ENCODE measurements at places on chromosomes 7 and 10.
A peak's percentile ranks its signal among the peaks of the same experiment; 100 is the strongest.

- DNase-seq, result no peak
Measured at GRCh38 chr7:27213433-27214238, 13.7 kb upstream of the HOXA13 start.

DNA sequence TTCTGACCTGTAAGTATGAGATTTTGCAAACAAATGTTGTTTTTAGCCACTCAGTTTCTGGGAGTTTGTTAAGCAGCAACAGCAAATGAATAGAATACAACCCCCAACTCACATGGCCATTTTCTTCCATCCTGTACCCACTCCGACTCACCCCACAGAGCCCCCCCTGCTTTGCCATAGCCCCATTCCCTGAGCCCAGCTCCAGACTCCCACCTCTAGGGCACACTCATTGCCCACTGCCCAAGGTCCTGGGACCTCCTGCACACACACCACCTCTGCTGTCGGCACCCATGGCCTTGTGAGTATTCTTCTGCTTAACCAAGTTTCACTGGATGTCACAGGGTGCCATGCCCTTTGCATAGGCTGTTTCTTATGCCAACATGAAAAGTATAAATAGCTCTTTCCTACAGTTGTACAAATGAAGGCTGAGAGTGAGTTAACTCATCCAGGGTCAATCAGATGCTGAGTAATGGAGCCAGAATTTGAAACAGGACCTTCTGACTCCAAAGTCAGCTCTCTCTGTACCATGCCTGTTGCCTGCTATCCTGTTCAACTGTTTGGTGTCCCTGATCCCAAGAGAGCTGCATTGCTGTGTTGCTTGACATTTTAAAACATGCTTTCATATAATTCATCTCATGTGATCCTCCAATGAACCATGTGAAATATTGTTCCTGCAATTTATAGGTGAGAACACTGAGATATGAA lies 367.8 kb upstream of the ZMIZ1 start:
- no peak for DNase-seq

DNA sequence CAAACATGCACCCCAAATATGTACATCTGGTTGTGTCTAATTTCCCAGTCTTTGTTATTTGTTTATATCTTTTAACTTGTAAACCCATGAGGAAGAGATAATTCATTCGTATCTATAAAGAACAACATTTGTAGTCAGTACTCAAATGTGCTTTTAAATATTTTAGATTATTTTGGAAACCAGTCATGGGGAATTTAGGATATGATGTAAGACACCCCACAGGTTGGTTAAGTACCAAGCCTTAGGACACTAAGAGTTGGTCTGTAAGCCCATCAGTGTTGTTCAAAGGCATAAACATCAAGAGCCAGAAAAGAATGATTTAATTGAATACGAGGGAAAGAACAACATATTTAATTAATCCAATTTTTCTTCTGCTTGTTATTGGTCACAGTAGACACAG lies 421.1 kb upstream of the SEMA3C start:
- peak; percentile 18 for DNase-seq

GRCh38 chr10:71467161-71467560 lies 70.4 kb downstream of the CDH23 start:
- DNase-seq, result no peak

DNA sequence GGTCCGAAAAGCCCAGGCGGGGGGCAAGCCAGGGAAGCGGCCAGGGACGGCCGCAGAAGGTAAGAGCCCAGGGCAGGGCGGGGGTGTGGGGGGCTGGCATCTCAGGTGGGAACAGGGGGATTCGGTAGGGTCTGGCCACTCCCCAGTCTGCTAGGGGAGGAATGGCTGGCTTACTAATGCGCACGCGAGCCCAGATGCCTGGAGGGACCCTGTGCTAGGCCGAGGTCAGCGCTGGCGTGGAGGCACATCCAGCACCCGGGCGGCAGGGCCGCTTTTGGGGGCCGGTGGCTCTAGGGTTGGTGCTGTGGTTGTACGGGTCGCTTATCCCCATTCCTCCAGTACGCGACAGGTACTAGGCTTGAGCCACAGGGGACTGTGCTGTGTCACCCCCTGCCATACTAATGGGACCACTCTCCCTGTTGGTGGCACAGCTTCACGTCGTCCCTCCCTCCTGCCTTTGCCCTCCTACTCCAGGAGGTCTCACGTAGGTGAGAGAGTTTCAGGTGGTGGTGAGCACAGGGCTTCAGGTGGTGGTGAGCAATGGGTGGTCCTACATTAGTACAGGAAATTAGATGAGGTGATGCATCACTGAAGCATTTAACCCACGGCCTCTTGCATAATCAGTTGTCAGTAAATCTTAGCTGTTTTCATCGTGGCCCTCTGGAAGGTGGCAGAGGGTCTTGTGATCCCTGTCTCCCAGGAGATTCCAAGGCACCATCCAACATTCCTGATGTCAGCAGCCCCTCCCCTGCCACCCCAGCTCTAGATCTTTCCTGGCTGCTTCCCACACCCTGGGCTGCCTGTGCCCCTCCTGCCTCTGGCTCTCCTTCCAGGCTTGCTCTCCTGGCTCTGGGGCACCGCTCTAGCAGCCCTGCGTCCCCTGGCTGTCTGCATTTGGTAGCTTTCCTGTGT lies 971 bp downstream of the AEBP1 start:
- peak; percentile 76 for DNase-seq

DNA sequence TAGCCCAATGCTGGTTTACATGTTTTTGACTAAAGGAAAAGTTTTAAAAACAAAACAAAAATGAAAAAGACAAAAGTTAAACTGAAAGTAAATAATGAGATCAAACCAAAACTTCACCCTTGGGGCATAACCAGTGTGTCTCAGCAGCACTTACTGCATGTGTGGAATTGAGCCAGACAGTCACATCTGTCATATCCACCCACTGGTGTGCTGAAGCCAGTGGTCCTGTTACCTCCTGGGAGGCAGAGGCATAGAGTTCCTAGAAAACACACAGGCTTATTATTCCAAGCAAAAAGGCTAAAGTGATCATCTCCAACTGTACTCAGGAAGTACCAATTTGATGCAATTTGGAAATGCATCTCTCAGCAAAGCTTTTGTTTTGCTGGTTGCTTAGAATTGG lies 40.4 kb downstream of the ASAH2 start:
- no peak for DNase-seq

DNA sequence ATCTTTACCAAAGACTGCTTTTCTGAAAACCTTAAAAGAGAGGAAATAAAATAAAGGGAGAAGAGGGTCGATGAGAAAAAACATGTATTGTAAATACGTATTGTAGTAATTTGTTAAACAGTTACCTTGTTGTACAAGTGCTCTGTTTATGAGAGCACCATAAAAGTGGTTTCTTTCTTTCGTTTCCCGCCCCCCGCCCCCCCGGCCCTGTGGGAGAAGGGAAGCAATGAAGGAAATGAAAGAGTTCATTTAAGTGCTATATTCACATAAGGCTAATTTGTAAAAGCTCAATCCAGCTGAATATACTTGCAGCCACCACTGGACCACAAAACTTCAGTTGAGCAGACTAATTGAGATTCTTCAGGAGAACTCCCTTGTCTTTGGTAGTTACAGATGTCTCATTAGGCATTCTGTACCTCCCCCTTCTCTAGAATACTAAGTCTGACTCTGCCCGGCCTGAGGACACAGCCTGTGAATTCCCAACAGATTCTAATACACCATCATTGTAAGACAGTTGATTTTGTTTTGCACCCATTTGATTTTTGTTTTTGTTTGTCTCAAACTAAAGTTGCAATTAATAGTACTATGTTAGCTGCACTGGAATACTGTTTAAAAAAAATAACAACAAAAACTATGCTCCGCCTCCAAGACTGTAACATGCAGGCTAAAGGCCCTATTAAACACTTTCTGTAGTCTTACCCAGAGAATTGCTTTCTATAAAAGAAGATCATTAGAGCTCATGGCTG lies 124.9 kb downstream of the ARHGAP12 start:
- no peak for DNase-seq

- no peak for DNase-seq
Measured at GRCh38 chr10:51744235-51745000, 45.0 kb upstream of the CSTF2T start.

DNA sequence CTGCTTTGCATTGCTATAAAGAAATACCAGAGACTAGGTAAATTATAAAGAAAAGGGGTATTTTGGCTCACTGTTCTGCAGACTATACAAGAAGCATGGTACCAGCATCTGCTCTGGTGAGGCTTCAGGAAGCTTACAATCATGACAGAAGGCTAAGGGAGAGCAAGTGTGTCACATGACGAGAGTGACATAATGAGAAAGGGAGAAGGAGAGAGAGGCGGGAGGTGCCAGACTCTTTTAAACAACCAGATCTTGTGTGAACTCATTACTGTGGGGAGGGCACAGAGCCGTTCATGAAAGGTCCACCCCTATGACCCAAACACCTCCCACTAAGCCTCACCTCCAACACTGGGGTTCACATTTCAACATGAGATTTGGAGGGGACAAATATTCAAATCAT lies 59.0 kb upstream of the WNT16 start:
- DNase-seq, result no peak

- no peak for DNase-seq
Measured at GRCh38 chr10:48462482-48463020, 142.3 kb downstream of the ARHGAP22 start.

DNA sequence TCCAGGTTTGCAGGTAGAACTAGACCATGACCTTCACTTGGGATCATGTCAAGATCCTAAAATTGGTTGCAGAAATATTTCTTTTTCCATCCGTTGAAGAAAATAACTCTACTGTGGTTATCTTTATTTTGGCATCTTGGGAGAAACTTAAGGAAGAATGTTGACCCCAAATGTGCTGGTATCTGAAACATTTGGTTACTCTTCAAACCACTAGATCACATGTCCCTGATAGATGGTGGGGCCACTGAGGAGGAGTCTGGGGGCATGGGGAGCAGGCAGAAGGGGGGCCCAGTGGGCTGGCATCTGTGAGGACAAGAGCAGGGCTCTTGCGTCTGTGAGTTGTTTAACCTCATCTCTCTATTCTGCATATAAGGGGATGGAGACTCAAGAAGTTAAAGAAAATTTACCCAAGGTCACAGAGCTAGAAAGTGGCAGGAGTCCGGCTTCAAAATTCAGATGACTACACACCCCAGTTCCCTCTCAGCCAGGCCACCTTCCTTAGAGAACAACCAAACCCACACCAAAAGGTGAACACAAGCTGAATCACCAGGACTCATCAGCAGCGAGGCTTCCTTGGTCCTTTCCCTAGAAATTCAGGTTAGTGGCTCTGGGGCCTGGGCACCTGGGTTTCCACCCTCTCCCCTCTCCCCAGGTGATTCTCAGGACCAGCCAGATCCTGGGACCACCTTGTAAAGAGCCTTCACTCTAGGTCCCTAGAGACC lies 40.6 kb upstream of the SRGN start:
- DNase-seq, result peak; percentile 31

GRCh38 chr7:106332201-106332600 lies 47.4 kb upstream of the NAMPT start:
- DNase-seq, result no peak

- DNase-seq, result no peak
Measured at GRCh38 chr7:108322925-108323832, 133.1 kb downstream of the NRCAM start.

GRCh38 chr7:7737674-7738073 lies 19.3 kb upstream of the RPA3 start:
- no peak for DNase-seq

DNA sequence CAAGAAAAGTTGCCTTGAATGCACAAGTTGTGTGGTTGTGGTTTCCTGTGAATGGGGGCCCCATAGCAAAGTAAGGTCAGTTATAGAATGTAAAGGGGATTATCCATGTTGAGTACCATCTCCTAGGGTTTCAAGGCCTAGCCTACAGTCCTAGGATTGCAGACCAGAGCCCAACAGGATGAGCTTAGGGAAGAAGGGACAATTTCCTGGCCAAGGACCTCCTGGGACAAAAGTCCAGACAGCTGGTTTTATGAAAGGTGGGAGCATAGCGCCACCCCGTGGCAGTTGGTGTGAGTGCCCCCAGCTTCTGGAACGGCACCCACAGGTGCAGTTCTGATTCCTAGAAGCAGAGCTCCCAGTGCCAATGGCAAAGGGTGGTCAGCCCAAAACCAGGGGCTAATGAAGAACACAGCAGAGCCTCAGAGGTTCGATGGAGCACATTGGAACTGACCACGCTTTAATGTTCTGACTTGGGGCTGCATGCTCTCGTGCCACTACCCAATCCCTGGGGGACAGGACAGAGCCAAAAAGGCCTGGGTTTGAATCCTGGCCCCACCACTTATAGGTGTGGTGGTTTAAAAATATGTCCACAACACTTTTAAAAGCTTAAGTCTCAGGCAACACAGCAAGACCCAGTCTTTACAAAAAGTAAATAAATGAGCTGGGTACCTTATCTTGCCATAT lies 25.8 kb upstream of the TMEM120A start:
- peak; percentile 71 for DNase-seq

- no peak for DNase-seq
Measured at GRCh38 chr7:75718390-75719031, 20.2 kb downstream of the HIP1 start.

DNA sequence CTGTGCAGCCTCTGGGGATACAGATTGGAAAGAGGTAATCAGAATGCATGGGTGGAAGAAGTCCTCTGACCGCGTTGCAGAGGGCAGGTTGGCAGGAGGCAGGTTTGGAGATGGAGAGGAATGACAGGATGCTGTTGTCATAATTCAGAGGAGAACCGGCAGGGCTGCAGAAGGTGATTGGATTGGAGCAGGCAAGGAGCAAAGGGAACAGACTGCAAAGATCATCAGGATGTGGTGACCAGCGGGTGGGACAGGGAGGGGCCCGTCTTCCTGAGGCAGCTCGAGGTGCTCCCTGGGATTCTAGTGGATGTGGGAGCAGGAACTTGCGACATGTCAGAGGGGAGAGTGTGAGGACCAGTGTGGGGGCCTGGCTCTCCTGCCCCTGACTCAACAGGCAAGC lies 78.5 kb upstream of the PPIF start:
- DNase-seq, result no peak

DNA sequence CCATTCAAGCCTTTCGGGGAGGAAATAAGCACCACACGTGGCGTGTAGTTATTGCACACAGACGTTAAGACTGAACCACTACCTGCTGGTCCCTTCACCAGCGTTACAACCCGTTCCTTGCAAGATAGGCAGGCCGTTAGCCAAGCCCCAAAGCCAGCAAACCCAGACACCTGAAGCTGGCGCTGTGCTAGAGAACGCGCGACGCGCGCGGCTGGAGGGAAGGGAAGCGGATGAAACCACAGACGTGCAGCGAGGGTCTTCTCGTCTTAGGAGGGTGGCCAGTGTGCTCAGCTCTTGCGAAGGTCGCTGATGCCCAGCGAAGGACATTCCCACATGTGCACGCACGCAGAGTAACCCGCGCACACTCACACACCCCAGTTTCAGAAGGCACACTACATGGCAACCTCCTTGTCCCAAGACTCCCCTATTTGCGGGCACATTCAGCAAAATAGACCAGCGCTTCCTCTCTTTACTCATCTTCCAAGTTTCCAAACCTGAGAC lies 980 bp downstream of the TMEM26 start:
- peak; percentile 13 for DNase-seq

- no peak for DNase-seq
Measured at GRCh38 chr7:136637813-136638212, 230.6 kb upstream of the CHRM2 start.

DNA sequence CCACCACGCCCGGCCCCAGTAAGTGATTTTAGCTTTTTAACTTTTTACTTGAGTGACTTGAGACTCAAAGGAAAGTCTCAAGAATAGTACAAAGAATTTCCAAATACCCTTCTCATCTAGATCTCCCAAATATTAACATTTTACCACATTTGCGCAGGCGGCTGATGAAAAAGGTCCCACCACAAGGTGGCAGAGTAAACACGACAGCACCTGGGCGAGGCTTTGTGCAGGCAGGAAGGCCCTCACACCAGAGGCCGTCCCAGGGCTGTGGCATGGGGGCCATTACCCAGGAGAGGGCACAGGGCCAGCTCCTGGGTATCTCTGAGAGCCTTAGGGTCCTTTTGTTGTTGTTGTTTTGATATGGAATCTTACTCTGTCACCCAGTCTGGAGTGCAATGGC lies 50.0 kb upstream of the WIPI2 start:
- peak; percentile 25 for DNase-seq

- no peak for DNase-seq
Measured at GRCh38 chr10:49334964-49335363, 36.0 kb downstream of the C10orf71 start.

All from choroid plexus epithelial cell (primary cell).